Cerebellar nuclear complex (tissue), 1 donor: ENCODE measurements at places on chromosomes 1 and 21.

GRCh38 chr21:18387994-18388393, 15.6 kb downstream of the TMPRSS15 start:
- DNase-seq: no peak

DNA sequence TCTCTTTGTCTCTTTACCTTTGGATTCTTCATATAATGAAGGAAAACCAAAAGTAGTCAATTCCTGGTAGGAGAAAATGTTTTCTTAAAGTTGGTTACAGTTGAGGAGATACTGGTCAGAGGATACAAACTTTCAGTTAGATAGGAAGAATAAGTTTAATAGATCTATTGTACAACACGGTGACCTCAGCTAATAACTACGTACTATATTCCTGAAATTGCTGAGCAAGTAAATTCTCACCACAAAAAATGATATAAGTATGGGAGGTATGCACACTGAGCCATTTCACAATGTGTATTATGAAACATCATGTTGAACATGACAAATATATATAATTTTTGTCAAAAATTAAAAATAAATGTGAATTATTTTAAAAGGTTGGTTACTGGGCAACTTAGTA, 20.4 kb downstream of the SSX2IP start:
- no peak for DNase-seq

DNA sequence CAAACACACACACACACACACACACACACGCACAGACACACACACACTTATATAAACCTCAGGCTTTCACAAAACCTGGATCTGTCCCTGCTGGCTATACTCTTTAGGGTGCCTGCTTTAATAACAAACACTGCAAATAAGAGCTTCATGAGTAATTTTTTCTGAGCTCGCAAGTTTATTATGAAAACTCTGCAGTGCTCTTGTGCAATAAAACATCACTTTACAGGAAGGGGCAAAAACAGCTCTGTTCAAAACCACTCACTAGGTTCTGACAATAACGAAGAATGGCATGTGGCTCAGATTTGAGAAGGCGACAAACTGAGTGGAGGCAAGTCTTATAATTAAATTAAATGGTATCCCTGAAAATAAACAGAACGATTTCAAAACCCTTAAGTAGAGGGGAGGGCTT, 42.6 kb upstream of the CTPS1 start:
- no peak for DNase-seq

DNA sequence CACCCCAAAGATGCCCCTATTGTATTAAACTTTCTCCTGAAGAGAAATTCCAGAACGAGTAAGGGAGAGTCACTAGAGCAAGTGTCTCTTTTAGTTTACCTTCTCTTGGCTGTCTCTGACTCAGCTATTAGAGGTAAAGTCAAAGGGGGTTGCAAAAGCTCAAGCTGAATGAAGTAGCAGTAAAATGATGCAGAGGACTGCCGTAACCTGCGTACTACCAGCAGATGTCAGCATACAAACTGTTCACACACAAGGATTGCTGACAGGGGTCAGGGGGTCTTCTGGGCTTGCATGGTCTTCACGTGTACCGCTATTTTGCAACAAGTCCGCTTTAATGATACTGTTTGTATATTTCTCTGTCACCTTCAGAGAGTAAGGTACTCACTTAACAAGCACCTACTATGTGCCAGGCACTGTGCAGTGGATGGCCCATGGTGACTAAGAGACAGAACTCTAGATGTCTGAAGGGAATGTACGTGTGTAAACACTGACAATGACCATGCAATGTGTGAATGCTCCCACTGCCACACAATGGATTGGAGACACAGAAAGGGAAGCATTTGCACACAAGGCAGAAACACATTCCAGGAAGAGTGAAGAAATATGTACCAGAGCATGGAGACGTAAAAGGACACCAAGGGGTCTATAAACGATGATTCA, 34.9 kb downstream of the CHML start:
- DNase-seq: no peak

DNA sequence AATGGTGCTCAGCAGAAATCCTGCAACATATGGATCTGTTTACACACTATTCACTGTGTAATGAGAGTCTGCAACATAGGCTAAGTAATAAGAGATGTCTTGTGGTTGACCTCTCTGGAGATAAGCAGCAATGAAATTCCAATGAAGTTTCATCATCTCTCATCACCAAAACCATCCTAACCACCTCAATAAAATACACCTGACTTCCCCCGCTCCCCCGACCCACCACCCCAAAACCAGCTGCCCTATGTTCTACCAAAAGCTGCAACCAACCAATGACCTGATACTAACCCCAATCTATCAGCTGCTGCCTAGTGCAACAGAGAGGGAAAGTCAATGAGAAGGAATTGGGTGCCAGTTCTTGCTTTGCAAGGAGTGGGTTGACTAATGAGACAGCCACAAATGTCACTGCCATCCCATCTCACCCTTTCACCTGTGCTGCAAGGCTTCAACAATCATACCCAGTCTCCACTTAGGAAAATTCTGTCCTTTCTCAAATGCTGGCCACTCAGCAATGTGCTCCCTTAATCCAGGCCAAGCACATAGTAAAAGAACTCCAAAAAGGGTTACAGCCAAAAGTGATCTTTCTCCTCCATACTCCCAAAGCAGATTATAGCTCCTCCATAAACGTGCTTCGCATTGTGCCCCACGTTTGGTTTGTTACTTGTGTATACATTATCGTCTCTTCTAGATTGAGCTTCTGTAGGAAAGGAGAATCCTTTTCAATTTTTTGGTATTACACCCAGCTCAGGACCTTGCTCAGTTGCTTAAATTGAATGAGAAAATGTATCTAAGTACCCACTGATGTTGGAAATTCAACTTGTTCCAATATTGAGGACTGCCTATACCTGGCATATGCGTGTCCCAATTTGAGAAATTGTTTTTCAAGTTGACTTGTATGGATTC, 29.0 kb downstream of the MRPL39 start:
- no peak for DNase-seq

GRCh38 chr1:37841652-37842051, 17.7 kb downstream of the MTF1 start:
- no peak for DNase-seq

- no peak for DNase-seq
Observed at GRCh38 chr1:33099290-33100118, 18.6 kb downstream of the AZIN2 start.

DNA sequence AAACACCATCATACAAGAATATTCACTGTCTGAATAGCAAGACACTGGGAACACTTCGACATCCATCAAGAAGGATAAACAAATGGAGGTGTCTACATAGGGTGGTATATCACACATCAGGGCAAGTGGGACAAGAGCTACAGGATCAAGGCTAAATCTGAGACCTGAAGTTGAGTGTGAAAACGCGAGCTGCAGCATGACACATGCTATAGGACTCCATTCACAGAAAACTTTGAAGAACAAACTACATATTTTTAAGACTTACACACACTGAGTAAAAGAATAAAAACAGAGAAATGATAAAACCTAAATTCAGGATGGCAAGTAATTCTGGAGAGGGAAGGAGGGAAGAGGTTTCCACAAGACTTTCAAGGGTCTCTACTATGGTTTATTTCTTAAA, 2.1 kb downstream of the TTC39A start:
- DNase-seq: no peak

DNA sequence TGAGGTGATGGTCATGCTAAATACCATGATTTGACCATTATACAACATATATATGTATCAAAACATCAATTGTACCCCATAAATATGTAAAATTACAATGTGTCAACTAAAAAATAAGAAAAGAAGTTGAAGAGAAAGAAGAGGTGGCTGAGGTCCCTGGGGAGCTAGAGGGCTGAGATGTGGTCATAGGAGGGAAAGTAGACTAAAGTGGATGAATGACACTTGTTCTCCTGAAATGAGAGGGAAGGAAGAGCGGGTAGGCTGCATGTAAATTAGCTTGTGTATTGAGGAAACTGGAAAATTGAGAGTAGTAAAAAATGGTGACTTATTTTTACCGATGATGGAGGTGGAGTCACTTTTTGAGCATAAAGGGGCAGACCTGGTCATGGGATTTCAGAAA, 117.0 kb downstream of the ST6GALNAC3 start:
- no peak for DNase-seq

GRCh38 chr1:42454403-42454802, 1.4 kb downstream of the ZMYND12 start:
- no peak for DNase-seq

DNA sequence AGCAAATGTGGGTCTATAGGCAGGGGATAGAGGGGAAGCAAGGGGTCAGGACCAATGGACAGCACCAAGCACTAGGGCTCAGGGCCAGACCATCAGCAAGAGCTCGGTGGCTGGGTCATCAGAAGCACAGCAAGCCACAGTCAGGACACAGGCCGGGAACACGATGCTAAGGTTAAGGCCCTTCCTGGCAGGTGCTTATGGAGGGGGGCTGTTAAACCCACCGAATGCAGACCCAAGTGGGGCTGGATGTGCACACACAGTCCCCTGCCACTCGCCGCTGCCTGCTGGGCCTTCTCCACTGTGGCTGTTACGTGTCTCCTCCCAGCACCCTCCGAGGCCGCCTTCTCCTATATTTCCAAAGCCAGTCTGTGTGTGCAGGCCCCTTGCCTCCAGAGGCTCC, 220.1 kb downstream of the TOMM20 start:
- DNase-seq: no peak

GRCh38 chr1:169312084-169312954, 55.3 kb downstream of the NME7 start:
- DNase-seq: no peak

- no peak for DNase-seq
Observed at GRCh38 chr1:226722901-226723656, 16.0 kb downstream of the ITPKB start.

DNA sequence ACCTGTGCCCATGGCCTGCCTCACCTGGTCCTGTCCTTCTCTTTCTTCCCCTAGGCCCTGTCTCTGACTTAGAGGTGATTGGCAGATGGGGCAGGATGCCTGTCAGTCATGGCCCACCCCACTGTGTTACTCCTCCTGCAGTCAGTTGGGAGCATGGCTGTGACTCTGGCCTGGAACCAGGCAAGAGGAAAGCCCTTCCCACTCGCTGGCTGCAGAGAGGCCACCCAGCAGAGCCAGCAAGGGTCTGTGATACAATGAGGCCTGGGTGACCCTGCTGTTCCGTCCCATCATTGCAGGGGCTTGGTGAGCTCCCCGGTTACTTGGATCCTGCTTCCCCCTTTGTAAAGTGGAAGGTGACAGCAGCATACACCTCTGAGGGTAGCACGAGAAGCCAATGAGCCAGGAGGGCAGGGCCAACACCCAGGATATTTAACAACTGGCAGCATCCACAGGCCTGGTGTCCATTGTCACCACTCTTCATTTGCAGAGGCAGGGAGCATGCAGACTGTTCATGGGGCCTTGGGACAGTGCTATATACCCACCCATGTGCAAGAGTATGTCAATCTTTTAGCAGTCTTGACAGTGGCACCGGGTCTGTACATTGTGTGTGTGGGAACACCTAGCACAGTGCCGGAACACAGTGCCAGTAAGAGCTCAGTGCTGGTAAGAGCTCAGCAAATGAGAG, 191.0 kb upstream of the C1orf174 start:
- no peak for DNase-seq

DNA sequence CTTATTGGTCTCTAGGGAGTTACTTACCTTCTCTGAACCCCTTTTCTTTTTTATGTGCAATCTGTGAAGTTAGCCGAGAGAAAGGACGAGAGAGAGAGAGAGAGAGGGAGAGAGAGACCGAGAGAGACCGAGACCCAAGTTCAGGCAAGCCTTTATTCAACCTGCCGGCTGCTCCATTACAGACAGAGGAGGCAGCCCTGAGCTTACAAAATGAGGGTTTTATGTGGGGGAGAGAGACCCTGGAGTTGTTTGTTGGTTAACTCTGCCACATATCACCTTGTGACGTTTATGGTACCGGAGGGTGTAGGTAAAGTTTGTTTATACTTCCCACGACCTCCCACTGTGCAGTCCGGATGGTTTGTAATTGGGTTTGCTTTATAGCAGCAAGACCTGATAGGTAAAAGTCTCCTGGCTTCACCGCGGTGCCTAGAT, 1.5 kb upstream of the MCOLN3 start:
- DNase-seq: no peak

GRCh38 chr1:186404454-186405051, 28.9 kb downstream of the ODR4 start:
- DNase-seq: no peak
